Choroid plexus epithelial cell (primary cell): ENCODE measurements at places on chromosomes 4 and X.

DNA sequence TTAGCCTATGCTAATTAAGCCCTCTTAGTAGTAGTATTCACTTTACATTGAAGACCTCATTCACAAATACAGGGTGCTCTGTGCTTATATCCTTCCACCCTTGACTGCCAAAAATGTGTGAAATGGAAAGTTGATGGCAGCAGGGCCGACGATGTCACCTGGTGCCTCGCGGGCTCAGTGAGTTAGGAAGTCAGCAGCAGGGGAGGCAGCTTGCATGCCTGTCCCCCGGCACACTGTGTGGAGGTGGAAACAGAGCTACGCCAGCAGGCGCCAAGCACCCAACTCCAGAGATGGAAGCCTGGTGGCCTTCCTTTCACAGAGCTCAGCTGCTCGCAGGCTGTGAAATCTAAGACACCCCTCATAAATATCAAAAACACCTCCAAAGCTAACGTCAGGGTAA, 8.4 kb downstream of the MSL3 start:
- no peak for DNase-seq

GRCh38 chr4:6272863-6273660, 3.4 kb downstream of the WFS1 start:
- peak; percentile 89 for DNase-seq

DNA sequence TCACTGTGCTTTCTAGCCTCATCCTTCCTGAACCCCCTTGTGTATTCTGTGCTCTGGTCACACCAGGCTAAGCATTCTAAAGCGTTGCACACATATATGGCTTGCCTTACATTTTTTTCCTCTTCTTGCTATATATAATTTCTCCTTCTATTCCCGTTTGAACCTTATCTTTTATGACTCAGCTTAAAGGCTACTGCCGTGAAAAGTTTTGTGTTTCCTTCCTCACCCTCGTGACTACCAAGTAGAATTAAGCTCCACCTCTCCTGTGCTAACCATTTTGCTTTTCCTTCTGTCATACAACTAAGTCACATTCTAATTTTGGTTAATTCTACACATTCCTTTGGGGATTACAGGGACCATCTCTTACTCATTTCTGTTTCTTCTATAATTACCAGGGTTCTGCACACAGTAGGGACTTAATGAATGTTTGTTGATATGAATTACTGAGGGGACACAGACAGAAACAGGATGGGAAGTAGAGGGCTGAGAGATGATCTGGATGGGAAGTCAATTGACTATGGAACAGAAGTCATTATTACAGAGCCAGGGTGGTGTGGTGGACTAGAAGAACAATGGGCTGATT, 67.1 kb downstream of the DOCK11 start:
- DNase-seq = peak; percentile 41

DNA sequence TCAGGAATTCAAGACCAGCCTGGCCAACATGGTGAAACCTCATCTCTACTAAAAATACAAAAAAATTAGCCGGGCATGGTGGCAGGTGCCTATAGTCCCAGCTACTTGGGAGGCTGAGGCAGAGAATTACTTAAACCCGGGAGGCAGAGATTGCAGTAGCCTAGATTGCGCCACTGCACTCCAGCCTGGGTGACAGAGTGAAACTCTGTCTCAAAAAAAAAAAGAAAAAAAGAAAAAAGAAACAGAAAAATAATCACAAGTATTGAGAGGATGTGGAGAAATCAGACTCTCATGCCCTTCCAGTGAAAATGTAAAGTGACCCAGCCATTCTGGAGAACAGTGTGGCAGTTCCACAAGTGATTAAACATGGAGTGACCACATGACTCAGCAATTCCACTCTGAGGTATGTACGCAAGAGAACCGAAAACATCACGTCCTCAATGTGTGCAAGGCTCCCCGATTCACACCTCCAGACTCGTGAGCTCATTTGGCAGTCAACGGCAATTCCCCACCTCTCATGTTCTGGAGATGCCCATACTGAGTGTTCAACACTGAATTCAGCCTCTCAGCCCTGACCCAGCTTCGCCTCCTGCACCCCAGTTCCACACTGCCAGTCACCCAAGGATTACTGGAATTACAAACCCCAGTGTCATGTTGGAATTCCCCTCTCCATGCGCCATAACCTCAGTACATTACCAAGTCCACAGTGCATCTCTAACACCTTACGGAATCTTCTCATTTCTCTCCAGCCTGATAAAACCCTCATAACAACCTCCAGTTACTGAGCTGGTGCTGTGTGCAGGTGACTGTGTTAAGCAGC, 21.1 kb downstream of the ACOX3 start:
- DNase-seq = peak; percentile 51

DNA sequence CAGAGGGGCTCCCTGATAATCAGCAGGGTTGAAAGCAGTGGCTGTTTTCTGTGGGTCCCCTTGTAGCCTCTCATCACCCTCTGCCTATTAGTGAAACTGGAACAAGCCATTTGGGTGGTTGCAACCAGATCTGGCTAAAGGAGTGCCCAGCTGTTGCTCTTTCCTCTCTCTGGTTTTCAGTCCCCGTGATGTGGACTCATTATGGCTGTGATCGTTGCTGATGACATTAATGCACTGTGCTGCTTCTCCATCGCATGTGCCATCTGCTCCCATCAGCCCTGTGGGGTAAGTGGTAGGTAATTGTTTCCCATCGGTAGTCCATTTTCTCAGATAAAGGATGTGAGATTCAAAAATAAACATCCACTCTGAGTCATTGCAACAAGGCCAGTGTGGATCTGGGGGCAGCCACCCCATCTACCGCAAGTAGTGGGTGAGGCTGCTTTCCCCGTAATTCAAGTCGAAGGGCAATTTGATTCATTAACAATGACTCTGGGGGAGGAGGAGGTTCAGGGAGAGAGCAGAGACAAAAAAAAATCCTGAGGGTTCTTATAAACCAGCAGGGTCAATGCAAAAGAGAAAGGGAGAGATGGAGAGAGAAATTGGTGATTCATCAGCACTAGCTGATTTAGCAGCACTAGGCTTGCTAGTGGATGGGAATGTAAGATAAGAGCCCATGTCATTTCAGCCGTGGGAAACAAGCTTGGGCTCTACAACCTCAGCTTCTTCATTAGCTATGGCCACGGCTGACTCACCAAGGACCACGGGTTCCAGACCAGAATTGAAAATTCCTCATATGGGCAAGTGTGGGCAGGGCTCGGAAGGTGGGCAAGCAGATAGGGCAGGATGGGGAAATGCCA, 357.8 kb downstream of the MID1IP1 start:
- DNase-seq = peak; percentile 58

DNA sequence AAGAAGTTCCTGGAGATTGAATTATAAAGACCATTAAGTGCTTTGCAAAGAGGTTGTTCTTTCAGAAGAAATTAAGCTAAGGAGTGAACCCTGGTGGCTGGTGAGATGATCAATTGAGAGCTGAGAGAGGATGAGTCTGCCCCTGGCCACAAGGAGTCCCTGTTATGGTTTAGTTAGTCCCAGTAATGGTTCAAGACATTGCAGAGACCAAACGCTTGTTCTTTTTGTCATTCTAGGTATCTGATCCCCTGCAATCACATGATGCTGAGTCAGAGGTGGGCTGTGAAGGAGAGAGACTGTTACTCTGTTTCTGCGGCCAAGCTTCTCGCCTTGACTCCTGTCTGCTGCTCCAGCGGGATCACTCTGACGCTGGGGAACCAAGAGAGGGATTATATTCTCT, 114.5 kb downstream of the GATB start:
- DNase-seq = no peak

GRCh38 chr4:140609548-140610425, 41.0 kb upstream of the UCP1 start:
- DNase-seq = peak; percentile 67

DNA sequence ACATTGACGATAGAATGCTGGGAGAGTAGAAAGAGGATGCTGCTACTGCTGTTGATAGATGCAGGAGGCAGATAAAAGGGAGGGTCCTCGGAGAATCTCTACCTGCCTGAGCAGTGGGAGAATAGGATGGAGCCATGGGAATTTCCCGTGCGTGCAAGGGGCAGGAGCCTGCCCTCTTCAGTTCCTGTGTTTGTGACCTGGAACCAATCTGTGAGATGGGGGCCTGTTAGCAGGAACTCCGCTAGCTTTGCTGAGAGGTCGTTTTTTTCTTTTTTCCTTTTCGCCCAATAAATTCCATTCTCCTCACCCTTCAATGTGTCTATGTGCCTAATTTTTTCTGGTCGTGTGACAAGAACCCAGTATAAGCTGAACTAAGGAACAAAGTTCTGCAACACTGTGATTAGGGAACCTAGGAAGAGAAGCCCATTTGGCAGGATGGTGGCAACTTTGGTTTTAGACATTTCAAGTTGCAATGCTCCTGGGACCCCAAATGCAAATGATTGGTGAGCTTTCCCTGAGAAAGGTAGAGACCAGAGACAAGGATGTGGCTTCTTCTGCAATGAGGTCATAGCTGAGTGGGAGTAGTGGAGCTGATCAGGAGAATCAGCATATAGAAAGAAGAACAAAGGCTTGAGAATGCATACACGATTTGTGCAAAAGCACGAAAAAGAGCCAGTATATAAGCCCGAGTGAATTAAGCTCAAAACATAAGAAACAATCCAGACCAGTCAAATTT, 23.9 kb downstream of the SLC39A8 start:
- DNase-seq = no peak

GRCh38 chr4:1868293-1868692, 2.9 kb upstream of the NSD2 start:
- no peak for DNase-seq

DNA sequence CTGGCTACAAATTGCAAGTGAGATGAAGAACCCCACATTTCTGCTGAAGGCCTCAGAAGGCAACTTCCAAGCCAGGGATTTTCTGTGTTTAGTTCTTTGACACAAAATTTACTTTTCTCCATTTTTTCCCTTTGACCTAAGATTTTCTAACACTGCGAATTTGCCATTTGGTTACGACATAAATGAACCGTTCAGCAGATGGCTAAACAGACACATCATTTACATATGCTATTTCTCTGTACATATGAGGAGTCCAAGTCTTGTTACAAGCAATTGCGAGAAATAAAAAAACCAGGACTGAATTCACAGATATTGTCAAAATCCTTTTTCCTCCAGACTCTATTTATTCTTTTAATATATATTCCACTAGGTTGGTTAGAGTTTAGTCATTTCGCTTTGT, 978.6 kb downstream of the NLGN4X start:
- DNase-seq = no peak

GRCh38 chr4:145740806-145741205, 60.9 kb downstream of the C4orf51 start:
- DNase-seq = peak; percentile 11

GRCh38 chrX:118459494-118459893, 36.1 kb upstream of the DOCK11 start:
- DNase-seq = peak; percentile 64

DNA sequence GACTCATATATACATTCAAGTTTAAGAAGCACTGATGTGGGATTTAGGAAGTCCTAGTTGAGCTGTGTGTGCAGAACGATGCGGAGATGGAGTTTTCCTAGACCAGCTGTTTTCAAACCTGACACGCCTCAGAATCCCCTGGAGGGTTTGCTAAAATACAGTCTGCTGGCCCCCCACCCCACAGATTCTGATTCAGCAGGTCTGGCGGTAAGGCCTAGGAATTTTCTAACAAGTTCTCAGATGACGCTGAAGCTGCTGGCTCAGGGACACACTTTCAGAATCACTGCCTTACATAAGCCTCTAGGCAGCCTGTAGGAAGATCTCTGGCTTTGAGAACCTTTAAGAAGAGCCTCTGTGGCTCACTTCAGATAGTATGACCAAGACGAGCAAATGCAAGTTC, 73.1 kb downstream of the PHEX start:
- DNase-seq = peak; percentile 54

DNA sequence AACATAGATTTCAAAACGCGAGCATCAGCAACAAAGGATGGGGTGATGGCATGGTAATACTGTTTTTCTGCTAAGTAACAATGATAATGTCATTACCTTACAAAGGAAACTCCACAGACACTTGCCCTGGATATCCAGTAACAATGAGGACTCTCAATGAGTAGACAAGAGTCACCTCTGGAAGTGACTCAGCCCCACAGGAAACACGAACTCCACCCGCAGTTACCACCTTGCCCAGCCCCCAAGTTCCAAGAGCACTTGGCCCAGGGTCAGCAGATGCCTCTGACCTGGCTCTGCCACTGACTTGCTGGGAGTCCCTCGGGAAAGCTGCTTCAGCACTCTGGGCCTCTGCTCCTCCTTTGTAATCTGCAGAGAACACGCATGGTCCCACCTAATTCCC, 110.3 kb upstream of the MAP3K15 start:
- no peak for DNase-seq

DNA sequence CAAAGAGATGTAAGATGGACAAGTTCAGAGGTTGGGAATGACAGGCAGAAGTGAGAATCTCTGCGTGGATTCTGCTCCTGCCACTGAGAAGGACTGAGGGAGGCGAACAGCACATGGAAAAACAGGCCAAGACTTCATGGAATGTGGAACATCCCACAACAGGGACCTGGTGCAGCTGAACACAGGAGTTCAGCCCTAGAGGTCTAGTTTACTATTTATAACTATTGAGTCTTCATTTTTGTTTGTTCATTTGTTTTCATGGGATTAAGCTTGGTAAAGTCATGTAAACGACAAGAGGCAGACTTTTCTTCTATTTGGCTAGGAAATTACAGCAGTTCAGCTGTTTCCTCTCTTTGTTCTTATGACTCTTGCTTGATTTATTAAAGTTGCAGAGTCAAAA, 234.5 kb downstream of the MAML3 start:
- DNase-seq = peak; percentile 87

- no peak for DNase-seq
These were observed 72.8 kb downstream of the PRSS12 start for GRCh38 chr4:118279920-118280432.

GRCh38 chr4:22093126-22093525, 144.6 kb upstream of the KCNIP4 start:
- DNase-seq = no peak

GRCh38 chrX:121254336-121254735, 206.9 kb downstream of the GLUD2 start:
- peak; percentile 2 for DNase-seq

DNA sequence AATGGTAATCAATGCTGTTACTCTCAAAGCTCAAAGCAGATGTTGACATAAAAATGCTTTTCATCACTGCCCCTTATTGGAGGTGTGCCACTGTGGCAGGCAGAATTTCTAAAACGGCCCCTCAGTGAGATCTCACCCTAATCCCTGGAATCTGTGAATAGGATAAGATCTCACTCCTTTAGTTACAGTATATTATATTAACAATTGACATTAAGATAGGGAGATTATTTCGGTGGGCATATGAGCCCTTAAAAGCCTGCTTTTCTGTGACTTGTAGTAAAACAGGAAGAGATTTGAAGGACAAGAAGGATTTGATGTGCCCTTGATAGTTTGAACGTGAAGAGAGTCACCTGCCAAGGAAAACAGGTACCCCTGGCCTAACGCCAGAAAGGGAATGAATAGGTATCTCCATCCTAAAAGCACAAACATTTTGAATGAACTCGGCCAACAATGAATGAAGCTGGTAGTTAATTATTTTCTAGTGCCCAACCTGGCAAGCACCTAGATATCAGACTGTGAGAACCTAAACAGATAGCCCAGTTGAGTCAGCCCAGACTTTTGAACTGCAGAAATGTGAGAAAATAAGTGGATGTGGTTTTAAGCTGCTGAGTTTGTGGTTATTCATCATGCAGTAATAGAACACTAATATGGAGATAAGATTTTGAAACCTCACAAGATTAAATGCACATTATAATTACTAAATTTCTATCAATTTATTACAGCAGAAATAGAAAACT, 881.6 kb downstream of the PCDH18 start:
- DNase-seq = peak; percentile 84

- DNase-seq = no peak
These were observed 1283.4 kb downstream of the PCDH7 start for GRCh38 chr4:32003548-32003947.

GRCh38 chr4:129254126-129254525, 158.2 kb downstream of the C4orf33 start:
- DNase-seq = peak; percentile 34
